ENCODE measurements at places on chromosomes 5 and 9.

DNA sequence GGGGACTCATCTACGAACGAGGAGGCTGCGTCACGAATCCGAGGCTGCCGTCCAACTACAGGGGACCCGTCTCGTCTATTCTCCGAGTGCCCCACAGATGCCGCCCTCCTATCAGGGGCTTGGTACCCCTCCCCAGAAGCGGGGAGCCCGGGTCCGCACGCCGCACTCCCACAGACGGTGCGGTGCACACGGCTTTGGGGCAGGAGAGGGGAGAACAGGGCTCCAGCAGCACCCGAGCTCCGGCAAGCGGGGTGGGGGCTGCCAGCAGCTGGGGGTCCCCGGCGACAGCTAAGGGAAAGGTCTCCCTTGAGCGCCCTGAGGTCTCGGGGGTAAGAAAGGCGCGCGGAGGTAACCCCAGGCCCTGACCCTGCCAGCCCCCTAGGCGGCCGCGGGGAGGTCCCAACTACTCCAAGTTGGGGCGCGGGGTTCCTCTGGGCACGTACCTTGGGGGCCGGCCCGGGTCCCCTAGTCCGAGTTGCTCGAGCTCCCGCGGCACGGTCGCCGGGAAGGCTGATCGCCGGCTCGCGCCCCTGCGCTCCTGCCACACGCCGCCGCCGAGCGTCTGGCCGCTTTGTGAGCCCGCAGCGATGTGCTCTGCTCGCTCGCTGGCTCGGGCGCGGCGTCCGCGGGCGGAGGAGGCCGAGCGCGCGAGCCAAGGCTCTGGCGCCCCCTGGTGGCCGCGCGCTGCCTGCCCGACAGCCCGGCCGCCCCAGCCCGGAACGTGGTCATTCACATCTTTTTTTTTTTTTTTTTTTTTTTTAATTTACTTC is at the start of gene SPOCK1:
SPOCK1 (minus strand) TSS at position 591 of the 770 bp plus-strand sequence.
- DNase-seq: peak; percentile 95

GRCh38 chr5:148543727-148544126 is 110.6 kb downstream of the HTR4 start:
- peak; percentile 15 for DNase-seq

DNA sequence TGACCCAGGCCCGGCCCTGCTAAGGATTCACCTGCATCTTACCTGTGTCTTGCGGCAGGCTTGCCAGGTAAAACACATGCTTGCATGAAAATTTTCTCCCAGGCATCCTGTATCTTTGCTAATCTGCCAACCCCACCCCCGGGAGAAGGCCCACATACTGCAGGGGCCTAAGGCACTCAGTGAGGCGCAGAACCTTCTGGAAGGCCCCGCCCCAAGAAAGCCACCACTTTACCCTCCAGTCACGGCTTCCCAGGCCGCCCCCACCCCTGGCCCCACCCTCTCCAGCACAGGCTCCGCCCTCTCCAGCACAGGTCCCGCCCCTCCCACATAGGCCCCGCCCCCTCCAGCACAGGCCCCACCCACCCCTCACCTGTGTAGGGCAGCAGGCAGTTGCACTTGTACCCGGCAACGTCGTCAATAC is 29.8 kb upstream of the SEC16A start:
- DNase-seq: peak; percentile 34

- no peak for DNase-seq
These were observed 35.4 kb upstream of the BNIP1 start for GRCh38 chr5:173108914-173109313.

DNA sequence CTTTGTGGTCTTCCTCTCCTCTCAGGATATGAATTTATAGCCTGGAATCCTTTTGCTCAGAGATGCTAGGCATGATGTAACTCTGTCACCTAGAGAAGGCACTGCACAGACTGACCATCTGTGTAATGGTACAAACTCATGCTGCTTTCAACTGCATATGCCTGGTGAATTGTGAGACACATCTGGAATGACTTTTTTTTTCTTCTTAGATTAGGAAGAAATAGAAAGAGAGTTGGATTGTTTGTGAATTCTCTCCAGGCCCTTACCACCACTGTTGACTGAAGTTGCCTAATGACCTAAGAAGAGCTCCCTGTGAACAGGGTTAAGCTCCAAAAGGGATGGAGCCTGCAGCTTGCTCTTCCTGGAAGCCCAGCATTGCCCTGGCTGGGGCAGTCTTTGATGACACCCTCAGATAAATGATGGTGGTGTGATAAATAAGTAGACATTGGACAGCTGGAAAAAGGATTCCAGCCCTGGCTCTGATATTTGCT is 47.8 kb upstream of the TRIM32 start:
- DNase-seq: peak; percentile 78

Measured in GM23248 (cell line).